ENCODE measurements at places on chromosomes 4 and X.

GRCh38 chr4:186105647-186106321 lies 1.3 kb downstream of the FAM149A start:
- DNase-seq, result no peak

DNA sequence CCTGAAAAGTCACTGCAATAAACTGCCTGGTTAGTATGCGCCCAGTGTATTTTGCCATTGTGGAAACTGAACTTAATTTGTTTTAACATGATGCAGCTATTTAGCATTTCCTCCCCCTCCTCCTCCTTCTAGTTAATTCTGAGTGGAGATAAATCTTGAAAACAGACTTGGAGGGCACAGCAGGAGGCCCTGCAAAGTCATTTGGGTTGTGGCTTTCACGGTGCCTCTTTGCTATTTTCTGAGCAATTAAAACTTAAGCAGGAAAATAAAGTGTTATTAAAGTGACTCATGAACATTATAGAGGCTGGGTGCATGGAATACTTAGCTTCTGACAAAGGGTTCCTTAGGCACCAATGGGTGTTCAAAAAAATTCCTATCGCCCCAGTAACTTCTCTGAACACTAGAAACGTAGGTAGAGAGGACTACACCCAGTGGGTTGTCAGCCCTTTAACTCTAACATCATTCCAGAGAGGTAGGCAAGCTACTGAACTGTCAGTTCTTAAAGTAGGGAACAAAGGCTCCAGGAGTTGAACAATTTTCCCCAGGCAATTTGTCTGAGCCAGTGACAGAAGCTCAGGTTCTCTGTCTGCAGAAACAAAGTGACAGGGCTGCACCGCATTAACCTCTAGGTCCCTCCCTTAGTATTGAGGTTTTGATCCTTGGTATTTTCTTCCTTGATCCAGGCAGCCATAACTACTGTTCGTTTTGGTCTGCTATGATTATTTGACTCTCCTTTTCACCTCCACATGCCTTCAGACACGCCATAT lies 158.3 kb upstream of the KIT start:
- DNase-seq, result no peak

DNA sequence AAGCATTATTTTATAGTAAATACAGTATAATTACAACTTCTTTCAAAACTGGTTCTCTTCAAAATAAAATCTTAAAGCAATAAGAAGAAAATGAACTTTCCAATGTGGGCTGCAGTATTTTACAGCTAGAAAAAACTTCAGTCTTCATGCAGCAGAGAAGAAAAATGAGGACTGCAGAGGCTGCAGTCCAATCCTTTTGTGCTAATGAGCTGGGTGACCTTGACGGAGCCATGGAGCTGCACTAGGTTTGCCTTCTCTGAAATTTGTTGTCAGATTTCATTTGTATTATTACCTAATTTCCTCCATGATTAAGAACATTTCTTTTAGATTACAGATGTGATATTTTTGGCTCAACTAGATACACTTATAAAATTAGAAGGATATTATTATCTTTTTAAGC lies 245.2 kb upstream of the ADAMTS3 start:
- no peak for DNase-seq

- no peak for DNase-seq
Observed at GRCh38 chr4:148542922-148543623, 100.9 kb upstream of the NR3C2 start.

DNA sequence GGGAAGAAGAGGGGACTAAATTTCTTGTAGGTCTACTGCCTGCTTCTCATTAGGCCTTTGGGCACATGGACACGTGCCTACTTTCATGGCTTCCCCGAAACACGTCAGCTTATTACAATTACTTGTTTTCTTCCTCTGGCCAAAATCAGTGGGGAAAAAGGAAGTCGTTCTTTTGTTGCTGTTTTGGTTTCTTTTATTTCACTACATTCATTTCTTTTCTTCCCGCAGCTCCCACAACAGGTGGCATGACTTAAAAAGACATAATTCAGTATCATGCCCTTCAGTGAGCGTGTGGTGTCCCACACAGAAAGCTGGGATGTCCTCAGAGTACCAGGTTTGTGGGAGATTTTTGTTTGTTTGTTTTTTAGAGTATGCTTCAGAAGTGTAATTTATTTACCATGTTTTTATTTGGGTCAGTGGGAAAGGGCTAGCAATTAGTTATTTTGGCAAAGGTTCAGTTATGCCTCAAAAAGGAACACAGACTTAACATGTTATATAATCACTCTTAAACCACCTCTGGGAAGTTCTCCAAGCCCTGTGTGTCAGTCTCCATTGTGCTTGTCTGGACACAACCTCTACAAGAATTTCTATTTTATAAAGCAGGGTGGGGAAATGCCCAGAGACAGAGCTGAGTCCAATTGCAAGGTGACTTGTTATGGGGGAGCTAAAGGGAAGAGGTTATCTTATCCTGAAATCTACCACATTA lies 44.2 kb upstream of the SPRY1 start:
- DNase-seq, result no peak

- no peak for DNase-seq
Observed at GRCh38 chr4:2058264-2059045, 672 bp upstream of the NAT8L start.

DNA sequence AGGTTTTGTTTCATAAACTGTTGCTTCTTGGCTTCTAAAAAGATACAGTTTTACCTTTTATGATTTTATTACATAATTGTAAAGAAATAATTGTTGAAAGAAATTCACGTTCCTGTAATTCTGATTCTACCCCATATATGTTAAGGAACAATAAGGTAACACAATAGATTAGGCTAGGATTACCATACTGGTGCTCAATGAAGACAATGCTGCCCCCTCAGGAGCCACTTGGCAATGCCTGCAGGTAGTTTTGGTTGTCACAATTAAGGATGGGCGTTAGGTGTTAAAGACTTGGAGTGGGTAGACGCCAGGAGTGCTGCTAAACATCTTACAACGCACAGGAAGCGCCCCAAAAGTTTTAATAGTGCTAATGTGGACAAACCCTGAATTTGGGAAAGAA lies 133.2 kb downstream of the NLGN4X start:
- DNase-seq, result no peak
